ENCODE measurements at places on chromosomes 12 and 14.

DNA sequence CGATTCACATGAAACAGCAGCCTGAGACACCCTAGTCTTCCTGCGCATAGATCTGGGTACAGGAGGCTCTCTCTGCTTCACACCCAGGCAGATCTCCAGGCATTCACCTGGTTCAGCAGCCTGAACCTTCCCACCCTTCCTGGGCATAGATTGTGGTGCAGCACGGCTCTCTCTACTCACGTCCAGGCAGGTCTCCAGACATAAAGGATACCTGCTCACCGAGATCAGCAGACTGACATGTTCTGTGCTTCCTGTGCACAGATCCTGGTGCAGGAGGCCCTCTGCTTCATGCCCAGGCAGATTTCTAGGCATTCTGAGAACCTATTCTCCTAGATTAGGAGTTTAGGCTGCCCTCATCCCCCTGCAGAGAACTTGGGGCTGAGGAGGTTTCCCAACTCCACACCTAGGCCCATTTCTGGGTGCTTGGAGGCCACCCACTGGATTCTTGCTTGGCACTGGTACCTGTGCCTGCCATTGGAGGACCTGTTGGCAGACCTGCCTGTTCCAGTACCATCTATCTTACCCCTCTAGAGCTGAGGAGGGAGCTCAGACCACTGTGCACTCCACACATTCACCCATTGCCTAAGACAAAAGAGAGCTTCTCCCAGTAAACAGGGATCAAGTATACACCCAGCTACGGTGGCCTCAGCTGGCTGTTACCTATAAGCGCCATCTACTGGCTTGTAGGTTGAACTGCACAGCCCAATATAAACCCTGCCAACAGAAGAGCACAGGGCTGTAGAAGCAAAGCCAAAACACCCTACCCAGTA lies 28.0 kb upstream of the GARIN6 start:
- no peak for DNase-seq

- peak; percentile 97 for DNase-seq
Measured at GRCh38 chr12:124913474-124914391, 717 bp downstream of the UBC start.

- DNase-seq = no peak
Measured at GRCh38 chr14:71554959-71555612, 377.1 kb upstream of the RGS6 start.

DNA sequence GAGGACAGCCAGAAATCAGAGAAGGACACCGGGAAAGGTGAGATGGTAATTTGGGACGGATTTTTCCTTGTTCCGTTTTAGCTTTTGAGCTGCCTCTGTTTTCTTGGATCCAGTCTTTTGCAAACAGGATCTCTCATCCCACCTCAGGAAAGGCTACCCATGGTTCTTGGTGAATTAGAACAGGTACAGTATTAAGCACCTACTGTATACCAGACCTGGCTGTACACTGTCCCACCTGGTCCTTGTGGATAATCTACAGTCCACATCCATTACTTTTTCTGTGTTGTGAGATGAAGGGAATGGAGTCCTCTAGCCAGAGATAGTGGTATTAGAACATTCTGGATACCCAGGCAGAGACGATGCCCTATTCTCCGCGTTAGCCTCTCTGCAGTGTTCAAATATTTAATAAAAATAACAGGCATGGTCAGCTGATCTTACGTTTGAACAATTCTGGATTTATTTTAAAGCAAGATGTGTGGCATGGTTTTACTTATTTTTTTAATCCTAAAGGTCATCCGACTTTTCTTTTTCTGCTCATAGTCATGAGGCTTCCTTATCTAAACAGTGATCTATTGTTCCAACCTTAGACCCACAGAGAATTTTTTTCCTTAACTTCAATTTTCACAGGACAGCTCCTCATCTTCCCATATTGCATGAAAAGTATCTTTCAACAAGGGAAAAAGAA lies 18.8 kb downstream of the PLXNC1 start:
- no peak for DNase-seq

GRCh38 chr12:31456562-31456961 lies 130.6 kb upstream of the SINHCAF start:
- DNase-seq = no peak

DNA sequence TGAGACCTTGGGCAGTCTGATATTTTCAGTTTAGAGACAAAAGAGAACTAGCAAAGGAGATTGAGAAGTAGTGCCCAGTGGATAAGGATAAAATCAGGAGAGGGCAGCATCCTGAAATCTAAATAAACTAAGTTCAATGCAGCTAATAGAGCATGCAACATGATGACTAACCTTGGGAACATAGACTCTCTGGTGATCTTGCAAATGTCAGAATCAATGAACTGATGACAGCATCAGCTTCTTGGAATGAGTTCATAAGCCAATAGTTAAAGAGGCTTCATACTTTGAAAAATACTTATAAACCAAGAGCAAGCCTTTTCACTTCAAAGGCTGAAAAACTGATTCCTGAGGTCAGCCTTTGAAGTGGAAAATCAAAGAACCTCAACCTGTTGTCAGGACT lies 8.2 kb downstream of the TAS2R19 start:
- DNase-seq = no peak

DNA sequence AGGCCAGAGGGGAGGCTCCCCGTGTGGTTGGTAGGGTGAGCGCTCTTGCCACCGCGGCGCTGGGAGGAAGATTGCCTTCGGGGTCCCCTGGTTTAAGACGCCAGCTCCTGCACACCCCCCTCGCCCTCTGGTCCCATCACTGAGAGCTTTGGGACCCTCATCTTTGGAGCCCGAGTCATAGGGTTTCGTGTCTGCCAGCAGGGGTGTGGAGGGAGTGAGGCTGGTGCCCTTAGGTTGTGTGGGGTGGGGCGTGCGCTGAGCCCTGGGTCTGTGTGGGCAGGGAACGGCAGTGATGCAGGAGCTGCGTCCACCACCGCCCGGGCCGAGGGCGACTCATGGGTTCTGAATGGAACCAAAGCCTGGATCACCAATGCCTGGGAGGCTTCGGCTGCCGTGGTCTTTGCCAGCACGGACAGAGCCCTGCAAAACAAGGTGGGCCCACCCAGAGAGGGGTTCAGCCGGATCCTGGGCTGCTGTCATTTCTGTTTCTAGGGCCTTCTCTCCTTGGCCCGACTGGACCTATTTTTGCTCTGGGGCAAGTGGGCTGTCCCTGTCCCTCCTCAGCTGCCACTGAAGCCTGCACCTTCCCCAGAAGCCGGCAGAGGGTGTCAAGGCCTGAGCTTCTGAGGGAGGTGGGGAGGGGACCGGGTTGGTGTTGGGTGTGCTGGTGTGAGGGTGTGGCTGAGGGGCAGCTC lies 12.1 kb downstream of the ACADS start:
- DNase-seq = no peak

DNA sequence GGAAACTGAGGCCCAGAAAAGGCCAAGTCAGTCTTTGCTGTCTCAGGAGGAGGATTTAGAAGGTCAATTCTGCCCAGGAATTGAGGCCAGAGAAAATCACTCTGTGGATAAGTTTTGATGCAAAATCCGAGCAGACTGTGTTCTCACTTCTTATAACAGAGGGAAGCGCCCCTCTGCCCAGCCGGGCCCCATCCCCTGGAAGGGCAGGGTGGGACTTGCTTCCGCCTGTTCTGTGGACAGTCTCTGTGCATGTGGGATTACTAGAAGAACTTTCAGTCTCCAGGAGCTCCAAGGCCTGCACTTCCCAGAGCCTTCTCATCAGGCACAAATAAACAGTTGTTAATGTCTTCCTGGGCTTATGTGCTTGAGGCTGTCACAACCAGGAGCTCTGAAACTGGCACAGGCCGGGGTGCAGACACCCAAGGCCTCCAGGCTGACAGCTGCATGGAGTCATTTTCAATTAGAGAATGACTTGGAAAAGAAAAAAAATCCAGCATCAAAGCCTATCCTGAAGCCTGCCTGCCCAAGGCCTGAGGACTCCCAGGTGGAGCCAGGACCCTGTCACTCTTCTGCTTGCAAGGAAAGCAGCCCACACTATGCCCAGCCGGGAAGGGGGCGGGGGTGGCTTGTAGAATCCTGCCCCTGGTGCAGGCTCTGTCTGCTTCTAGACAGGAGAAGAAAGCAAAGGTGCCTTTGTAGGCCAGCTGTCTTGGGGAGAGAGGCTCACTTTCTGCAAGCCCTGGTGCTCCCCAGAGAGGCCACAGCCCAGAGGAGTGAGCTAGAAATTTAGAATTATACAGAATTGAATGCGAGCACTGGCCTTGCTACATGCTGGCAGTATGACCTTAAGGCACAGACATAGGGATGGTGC lies 84.7 kb downstream of the NTF3 start:
- no peak for DNase-seq

GRCh38 chr12:54590978-54591591 lies 2.6 kb upstream of the PPP1R1A start:
- no peak for DNase-seq
